Skin of body (tissue), 3 donors: ENCODE measurements at places on chromosomes 13 and 19. TPM values are rescaled to one million over a fixed set of nuclear protein-coding genes. Genes with fewer than 3 reads are reported as not detected.

- no peak for DNase-seq
These were observed 8.5 kb upstream of the ZNF442 start for GRCh38 chr19:12374026-12374425.

- peak; percentile 98 for DNase-seq
These were observed 70.8 kb downstream of the NUFIP1 start for GRCh38 chr13:44918326-44919103.

GRCh38 chr13:28655561-28655960 is 3.4 kb upstream of the POMP start:
- DNase-seq = no peak

- no peak for DNase-seq
These were observed 86.8 kb upstream of the SCEL start for GRCh38 chr13:77448689-77449088.

- DNase-seq = no peak
These were observed 916.4 kb downstream of the UQCRFS1 start for GRCh38 chr19:28296506-28296905.

GRCh38 chr13:59494560-59494970 is 669.2 kb downstream of the DIAPH3 start:
- no peak for DNase-seq

DNA sequence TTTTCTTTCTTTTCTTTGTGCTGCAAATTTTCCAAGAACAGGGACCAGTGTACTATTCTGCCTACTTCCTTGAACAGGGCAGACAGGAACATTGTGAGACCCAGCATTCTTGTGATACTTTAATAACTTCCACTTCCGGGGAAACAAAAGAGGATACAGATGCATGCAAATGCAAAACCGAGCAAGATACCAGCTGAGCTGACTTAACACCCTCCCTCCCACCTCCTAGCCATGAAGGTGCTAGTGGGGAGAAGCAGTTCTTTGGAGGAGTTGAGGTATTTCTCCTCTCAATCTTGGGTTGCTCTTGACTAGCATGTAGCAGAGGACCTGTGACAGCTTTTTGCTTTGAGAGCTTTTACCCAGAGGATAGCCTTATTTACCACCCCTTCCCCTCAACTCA is 111.2 kb downstream of the KLF5 start:
- no peak for DNase-seq

DNA sequence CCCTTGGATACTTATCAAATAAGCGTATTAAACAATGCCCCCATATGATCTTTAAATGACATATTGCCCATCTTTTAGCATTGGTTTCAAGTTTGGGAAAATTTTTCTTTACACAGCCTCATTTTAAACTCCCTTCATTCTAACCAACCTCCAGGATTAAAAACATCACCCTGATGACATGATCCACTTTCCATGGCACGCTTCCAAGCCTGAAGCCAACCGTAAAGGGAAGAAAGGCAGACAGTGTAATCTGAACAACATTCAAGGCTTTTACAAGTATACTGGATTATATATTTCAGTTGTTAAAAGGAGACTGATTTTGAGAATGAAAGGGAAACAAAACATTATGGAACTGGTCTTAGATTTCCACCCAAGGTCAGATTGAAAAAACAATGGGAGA is 1721.9 kb downstream of the OLFM4 start:
- DNase-seq = no peak

DNA sequence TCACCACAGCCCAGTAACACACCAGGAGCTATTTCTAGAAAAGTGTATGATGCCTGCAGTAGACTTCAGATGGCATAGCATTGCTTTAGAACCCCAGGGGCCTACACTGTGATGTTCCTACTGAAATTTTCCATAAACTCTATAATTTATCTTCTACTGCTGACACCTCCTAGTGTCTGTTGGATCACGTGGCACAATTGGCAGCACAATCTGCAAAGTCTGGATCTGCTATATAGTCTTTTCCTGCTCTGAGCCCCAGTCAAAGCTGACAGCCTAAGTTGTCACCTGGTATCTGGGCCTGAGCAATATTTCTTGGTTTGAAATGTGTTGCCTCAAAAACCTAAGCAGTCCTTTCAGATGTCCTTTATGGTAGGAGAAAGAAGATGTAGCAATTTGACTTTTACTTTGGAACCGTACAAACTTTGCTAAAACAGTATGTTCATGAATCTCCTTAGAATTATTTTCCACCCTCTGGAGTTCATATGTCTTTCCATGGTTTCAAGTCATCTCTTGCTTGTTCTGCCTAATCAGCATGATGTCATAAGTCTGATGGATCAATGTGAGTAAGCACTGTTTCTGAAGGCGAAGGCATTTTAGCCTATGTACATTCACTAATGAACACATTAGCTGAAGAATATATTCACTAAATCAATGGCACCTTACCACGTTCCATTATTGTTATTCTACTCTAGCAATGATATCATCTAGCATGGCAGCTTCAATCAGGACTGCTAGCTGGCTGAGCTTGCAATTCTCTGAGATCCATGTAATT is 536.5 kb upstream of the NBEA start:
- no peak for DNase-seq

GRCh38 chr19:6529937-6530385 is 865 bp upstream of the TNFSF9 start:
- no peak for DNase-seq

GRCh38 chr19:16373989-16374388 is 49.4 kb downstream of the KLF2 start:
- no peak for DNase-seq

- DNase-seq = no peak
These were observed 101.3 kb downstream of the GNG7 start for GRCh38 chr19:2600914-2601870.

- no peak for DNase-seq
These were observed 8.4 kb upstream of the SIGLEC12 start for GRCh38 chr19:51509823-51510660.

- no peak for DNase-seq
These were observed 7.0 kb upstream of the WBP4 start for GRCh38 chr13:41054212-41054877.

GRCh38 chr19:49287141-49287770 is 37.7 kb downstream of the SLC6A16 start:
- no peak for DNase-seq

DNA sequence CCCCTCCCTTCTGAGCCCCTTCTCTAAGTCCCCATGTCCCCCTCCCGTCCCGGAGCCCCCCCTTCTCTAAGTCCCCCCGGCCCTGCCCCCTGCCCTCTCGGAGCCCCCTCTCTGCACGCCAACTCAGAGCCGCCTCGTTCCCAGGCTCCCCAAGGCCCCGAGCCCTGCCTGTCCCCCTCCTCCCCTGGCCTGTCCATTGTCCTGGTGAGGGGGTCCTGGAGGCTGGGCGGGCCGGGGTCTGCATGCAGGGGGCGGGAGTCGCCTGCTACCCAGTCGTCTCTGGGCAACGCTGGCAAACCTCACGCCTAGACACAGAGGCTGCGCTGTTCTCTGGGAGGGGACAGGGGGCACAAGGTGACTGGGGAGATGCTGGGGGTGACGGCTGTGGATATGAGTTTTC is 39.2 kb upstream of the SEMA6B start:
- DNase-seq = no peak

DNA sequence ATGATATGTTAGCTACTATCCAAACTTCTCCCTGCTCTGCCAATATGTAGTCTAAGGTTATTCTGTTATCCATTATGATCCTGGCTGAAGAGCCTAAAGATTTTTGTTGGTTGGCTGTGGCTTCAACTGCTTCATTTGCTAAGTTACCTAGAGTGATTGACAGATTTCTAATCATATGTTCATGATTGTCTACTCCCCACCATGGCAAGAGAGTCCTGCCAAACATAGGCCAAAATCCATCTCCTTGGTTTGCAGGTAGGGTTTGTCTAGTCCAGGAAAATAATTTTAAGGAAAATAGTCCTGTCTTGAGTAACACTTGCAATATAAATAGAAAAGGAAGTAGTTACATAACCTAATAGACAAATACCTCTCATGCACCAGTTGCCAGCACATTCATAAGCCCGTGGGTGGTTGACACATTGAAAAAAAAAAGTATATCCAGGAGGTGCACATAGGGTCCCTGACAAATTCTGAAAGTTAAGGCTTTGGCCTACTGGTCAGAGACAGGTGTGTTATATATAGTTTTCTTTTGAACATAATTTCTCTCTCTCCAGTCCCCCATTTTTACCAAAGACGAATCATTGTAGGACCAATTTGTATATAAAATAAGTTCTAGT is 5.4 kb upstream of the CBY2 start:
- DNase-seq = no peak

DNA sequence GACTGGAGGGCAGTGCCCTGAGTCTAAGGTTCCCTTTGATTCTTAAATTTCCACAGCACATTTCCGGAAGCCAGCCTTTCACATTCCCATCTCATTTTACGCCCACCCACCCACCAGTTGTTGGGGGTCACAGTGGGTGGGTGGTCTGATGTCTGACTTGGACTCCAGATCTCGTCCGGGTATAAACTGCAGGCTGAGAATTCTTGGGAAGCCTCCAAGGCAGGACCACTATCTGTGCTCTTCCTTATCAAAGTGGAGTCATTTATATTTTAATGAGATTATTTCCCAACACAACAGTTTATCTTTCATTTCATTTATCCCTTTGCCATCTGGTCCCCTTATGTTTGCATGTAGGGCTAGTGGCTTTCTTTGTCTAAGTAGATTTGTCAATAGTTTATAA is 3.6 kb upstream of the FAM124A start:
- DNase-seq = no peak

The PRR19 gene
- total RNA-seq = 0.20 TPM

The PRR36 gene
- 0.10 TPM for total RNA-seq

The CCL25 gene
- 0.39 TPM for total RNA-seq

The ZNF534 gene
- 0.20 TPM for total RNA-seq

The BCAM gene
- total RNA-seq = 50.4 TPM

The PRSS57 gene
- total RNA-seq = 0.69 TPM

The PTGER1 gene
- not detected for total RNA-seq

The NCR1 gene
- 0.30 TPM for total RNA-seq

The CYP4F22 gene
- total RNA-seq = 15.2 TPM

The U2AF2 gene
- total RNA-seq = 64.1 TPM

The ZNF208 gene
- total RNA-seq = 23.1 TPM

The SUPT20H gene
- total RNA-seq = 57.9 TPM
